T-helper 9 cell (primary cell): ENCODE measurements at places on chromosomes 5 and 9.

DNA sequence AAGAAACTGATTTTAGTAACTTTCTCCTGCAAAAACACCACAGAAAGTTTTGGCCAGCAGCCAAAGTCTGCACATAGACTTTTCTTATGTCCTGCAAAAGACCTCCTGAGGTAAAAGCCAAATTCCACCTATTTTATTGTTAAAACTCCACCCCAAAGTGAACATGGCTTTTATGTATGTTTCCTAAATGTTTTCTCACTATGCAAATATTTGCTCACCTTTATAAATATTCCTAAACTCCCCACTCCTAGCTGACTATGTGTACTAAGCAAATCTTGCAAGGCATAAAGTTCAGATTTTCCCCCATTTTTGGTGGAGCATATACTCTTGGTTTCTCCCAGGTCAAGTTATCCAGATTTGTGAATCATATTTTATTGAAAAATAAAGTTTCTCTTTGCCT, 446.2 kb downstream of the DNAH5 start:
- DNase-seq, result no peak

DNA sequence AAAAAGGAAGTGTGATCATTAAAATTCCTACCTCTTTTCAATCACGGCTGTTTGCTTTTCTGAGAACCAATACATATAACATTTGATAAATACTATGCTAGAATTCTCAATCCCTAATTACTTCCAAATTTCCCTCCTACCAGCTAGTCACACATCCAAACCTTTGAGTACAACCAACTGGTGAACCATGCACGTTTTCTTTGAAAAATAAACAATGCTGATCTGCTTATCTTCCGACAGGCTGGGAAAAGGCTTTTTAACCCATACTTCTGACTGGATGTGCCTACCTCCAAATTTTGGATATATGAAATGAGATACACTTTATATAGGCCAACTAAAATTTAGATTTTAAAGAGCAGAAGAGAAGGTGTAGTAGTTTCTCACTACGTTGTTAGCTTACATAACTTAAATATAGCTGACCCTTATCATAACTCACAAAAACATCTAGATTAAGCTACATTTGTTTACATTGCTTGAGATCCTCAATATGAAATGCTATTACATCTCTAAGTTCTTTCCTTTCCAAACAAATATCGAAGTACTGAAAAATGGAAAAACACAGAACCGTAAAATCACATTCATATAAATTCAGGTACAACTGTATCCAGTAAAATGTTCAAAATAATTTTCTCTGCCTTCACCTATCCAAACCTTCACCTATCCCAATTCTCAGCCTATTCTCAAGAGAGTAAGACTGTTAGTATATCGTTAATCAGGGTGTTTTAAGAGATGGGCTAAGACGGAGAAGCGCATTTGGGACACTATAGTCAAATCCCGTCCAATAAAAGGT, 2.1 kb downstream of the NR3C1 start:
- no peak for DNase-seq

GRCh38 chr9:94169968-94170367, 85.7 kb downstream of the PTPDC1 start:
- no peak for DNase-seq

GRCh38 chr9:86529496-86530275, 175.5 kb upstream of the TUT7 start:
- DNase-seq, result no peak

DNA sequence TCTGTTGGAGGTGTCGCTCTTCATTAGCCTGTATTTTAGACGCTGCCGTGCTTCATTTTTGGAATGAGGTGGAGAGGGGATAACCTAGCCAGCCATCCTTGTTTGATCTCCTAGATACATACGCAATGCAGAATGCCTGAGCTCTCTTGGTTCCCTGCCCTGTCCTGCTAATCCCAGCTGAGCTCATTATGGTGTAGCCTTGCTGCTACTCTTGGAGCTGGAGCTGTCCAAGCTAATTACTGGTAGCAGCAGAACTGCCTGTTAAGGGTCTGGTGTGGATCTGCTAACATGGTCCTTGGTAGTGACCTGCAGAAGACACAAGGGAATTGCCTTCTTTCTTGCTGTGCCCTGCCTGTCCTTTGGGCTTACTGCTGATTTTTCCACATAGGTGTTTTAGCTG, 207.9 kb downstream of the CNTLN start:
- DNase-seq, result no peak

DNA sequence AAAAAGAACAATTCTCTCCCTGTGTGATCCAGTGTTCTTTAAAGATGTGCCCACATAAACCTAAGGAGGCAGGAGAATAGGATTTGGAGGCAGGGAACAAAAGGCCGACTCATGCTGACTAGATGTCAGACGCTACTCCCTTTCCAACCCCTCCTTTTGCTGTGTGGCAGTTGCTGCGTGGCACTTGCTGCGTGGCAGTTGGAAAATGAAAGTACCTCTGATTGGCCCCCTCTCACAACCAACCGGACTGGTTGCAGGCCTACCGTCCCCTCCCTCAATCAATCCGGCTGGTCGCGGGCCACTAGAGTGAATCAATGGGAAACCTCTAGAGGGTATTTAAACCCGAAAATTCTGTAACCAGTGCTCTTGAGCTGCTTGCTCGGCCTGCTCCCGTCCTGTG, 551.0 kb downstream of the KIF4B start:
- no peak for DNase-seq

- DNase-seq, result no peak
Measured at GRCh38 chr9:35909274-35909673, at the start of gene SPAAR. Gene SPAAR (plus strand): TSS chr9:35909490. CDS start chr9:35910464, 974 bp downstream.

- DNase-seq, result peak; percentile 28
Measured at GRCh38 chr9:135887585-135888050, 19.7 kb downstream of the CAMSAP1 start.

DNA sequence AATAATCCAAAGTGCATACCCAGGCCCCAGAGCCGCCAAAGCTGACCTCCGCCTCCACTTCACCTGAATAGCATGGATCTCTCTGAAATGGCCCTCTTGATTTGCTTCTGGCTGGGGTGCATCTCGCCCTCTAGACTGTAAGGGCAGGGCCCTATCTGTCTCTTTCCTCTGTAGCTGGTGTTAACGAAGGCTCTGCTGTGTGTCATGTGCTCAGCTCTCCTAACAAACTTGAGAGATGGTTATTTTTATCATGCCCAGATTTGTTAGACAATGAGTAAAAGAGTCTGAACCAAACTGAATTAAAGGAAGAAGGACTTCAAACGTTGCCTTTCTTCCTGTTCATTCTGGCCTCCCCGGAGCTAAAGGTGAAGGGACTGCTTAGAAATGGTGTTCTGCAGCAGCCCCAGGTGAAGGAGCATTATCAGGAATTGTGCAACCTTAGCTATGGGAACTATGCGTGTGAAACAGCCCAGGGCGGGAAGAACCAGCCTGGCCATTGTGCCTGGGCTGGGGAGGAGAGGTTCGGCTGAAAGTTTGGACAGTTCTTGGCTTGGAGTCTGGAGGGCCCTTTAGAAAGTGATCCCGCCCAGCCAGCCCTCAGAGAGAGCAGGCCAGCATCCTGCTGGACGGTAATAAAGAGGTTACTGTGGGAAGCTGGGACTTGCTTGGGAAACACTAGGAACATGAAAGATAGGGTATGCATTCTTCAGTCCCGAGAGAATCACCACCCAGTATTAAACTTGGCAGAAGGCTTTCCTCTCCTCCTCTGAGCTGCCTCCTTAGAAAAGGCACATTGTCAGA, 73.5 kb downstream of the WWC1 start:
- no peak for DNase-seq

GRCh38 chr9:88828492-88828974, 162.7 kb upstream of the S1PR3 start:
- no peak for DNase-seq

DNA sequence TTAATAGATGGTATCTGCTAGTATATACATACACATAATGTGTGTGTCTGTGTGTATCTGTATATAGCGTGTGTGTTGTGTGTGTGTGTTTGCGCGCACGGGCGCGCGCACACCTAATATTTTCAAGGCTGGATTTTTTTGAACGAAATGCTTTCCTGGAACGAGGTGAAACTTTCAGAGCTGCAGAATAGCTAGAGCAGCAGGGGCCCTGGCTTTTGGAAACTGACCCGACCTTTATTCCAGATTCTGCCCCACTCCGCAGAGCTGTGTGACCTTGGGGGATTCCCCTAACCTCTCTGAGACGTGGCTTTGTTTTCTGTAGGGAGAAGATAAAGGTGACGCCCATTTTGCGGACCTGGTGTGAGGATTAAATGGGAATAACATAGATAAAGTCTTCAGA, 757 bp downstream of the FXN start:
- DNase-seq, result no peak

DNA sequence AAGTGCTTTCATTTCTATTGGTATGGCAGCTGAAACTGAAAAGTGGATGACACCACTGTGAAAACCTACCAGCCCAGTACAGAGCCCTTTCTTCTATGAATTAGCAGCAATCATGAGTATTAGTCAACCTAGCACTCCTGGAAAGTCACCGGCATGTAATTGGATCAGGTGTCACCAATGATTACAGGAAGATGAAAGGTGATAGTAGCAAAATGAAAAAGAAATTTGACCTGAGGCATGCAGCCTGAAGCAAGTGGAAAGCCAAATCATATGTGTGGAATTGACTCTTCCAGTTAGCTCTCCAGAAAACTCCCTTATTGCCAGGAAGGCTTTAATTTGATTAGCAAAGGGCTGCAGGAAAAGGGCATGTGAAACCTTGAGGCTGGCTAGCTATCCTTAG, 81.2 kb upstream of the NAA35 start:
- no peak for DNase-seq

GRCh38 chr9:134643222-134643671, 1.6 kb downstream of the COL5A1 start:
- DNase-seq, result no peak
